ENCODE measurements at places on chromosomes 2 and 18. TPM values are rescaled to one million over a fixed set of nuclear protein-coding genes. Genes with fewer than 3 reads are reported as not detected.
A peak's percentile ranks its signal among the peaks of the same experiment; 100 is the strongest.

- no peaks in the 10 kb centered on the region for H3K4me1 ChIP-seq
- no peaks in the 10 kb centered on the region for H3K36me3 ChIP-seq
- H3K27me3 ChIP-seq = no peaks in the 10 kb centered on the region
- DNase-seq = no peak
- H3K27ac ChIP-seq = no peak overlapping the region
Measured at GRCh38 chr2:150133623-150134022, 353.8 kb downstream of the RND3 start.

CHAC2 gene
- 0.73 TPM for total RNA-seq

- H3K4me3 ChIP-seq = no peak overlapping the region
- no peak overlapping the region for H3K27ac ChIP-seq
- no peaks in the 10 kb centered on the region for H3K27me3 ChIP-seq
- H3K4me1 ChIP-seq = peaks cover 9% of the 10 kb centered on the region
Measured at GRCh38 chr18:35386600-35387100, 9.5 kb upstream of the ZNF396 start.

DNA sequence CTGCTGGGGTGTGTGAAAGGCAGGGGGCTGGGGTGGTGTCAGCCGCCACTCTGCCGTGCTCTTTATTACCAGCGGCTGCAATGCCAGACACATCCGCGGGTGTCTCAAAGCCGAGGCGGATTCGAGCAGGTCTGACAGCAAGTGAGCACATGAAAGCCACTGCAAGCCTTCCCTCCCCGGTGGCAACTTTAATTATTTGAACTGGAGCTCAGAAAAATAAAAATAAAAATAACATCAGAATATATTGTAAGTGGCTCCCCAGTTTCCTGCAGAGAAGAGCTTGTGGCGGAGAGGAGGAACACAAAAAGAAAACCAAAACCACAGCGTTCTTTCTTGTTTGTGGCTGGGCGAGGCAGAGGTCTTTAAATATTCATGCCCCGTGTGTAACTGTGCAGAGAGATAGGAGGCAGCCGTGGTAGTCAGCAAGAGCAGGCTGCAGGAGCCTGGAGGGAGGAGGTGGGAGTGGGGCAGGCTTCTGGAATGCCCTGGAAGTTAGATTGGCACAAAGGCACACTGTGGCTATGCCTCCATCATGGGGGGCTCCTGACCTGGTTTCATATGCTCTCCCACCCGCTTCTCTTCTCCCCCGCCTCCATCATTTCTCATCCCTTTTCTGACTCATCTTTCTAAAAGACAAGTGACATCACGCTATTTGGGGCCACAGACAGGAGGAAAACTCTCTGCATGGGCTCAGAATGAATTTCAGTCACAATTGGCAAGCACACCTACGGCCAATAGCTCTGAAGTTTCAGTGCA lies 199.8 kb downstream of the CLIP4 start:
- no peak overlapping the region for H3K4me3 ChIP-seq
- H3K36me3 ChIP-seq = no peaks in the 10 kb centered on the region
- no peaks in the 10 kb centered on the region for H3K4me1 ChIP-seq
- DNase-seq = peak; percentile 74
- peak overlapping the region; percentile 84 for H3K27ac ChIP-seq
- H3K27me3 ChIP-seq = no peaks in the 10 kb centered on the region

GRCh38 chr2:238638982-238639628 lies 208.8 kb upstream of the TWIST2 start:
- H3K27me3 ChIP-seq = no peaks in the 10 kb centered on the region
- DNase-seq = no peak
- H3K4me3 ChIP-seq = no peak overlapping the region
- H3K4me1 ChIP-seq = no peaks in the 10 kb centered on the region
- no peak overlapping the region for H3K27ac ChIP-seq

DNA sequence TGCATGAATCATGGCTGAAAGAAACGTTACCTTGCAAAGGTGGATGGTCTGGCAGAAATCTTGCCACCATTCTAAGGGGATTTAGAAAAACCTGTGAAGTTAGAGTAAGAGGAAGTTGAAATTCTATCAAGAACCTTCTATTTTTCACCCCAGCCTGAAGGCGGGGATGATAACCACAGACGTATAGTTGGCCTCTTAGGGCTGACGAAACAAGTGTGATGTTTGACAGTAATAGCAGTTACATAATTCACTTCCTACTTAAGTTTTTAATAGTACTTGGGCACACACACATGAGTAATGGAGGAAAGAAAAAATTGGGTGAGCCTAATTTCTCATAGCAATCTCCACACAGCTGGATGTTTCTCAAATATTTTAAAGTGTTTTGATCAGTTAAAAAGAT lies 336.6 kb upstream of the SALL3 start:
- H3K36me3 ChIP-seq = no peaks in the 10 kb centered on the region
- H3K27me3 ChIP-seq = no peaks in the 10 kb centered on the region
- H3K4me3 ChIP-seq = no peak overlapping the region
- no peak for DNase-seq
- H3K27ac ChIP-seq = no peak overlapping the region

DNA sequence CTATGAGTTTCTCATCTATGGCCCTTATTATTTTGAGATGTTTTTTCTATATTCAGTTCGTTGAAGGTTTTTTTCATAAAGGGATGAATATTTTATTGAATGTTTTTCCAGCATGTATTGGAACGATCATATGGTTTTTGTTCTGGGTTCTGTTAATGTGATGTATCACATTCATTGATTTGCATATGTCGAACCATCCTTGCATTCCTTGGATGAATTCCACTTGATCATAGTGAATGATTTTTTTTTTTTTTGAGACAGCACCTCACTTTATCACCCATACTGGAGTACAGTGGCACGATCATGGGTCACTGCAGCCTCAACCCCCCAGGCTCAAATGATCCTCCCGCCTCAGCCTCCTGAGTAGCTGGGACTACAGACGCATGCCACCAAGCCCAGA lies 5.5 kb upstream of the NEMP2 start:
- no peaks in the 10 kb centered on the region for H3K36me3 ChIP-seq
- H3K4me3 ChIP-seq = peak overlapping the region; percentile 38
- DNase-seq = no peak
- H3K27ac ChIP-seq = no peak overlapping the region
- no peaks in the 10 kb centered on the region for H3K4me1 ChIP-seq

DNA sequence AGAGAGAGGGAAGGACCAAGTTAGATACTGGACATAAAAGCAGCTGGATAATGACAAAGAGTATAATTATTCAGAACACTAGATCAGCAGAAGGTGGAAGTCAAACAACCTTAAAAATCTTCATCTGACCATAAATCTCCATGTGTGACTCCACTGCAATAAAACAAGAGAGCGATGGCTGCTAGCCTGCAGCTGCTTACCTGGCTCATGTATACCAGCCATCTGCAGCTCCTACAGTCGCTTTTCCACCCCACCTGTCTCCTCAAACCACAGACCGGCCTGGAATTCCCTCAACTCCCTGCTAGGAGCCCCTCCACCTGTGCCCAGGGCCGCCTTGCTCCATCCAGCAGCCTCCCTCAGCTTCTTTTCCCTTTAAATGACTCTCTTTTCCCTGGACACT lies 64.5 kb downstream of the SLC4A5 start:
- H3K27me3 ChIP-seq = peaks cover 72% of the 10 kb centered on the region
- no peak overlapping the region for H3K4me3 ChIP-seq
- no peaks in the 10 kb centered on the region for H3K36me3 ChIP-seq
- no peaks in the 10 kb centered on the region for H3K4me1 ChIP-seq
- no peak for DNase-seq
- no peak overlapping the region for H3K27ac ChIP-seq

DNA sequence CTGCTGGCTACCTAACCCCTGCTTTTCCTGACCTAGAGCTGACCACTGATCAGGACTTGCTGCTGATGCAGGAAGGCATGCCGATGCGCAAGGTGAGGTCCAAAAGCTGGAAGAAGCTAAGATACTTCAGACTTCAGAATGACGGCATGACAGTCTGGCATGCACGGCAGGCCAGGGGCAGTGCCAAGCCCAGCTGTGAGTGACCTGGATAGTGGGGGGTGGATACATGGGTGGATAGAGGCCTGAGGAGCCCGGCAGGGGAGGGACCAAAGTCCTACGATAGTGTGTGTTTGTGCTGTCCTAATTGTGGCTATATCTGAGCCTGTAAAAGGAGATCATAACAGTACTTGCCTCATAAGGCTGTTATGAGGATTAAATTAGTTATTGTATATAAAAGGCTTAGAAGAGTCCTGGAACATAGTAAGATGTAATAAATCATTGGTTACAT lies 8.2 kb downstream of the PLCD4 start:
- no peak for DNase-seq
- no peak overlapping the region for H3K27ac ChIP-seq
- no peaks in the 10 kb centered on the region for H3K4me1 ChIP-seq
- H3K36me3 ChIP-seq = no peaks in the 10 kb centered on the region
- no peak overlapping the region for H3K4me3 ChIP-seq

DNA sequence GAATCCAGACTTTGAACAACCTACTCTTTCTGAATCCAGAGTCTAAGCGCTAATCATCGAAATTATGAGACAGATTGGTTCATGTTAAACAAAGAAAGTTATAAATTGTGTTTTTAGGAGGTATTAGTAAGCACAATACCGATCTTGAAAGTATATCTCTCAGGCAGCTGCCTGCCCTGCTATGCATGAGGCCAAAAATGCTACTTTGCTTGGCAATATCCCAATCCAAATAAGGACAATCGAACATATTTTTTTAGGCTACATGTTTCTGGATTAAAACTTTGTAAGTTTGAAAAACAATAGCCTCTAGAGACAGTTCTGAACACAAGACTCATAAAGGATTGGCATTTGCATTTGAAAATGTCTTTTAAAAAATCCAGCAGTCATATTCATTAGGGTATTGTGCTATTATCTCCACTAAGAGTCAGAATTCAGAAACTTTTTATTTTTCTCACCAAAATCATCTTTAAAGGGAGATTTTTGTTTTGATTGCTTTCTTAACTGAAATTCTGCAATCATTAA lies 167.1 kb downstream of the PDE1A start:
- no peaks in the 10 kb centered on the region for H3K36me3 ChIP-seq
- H3K27ac ChIP-seq = no peak overlapping the region

LHCGR gene
- not detected for total RNA-seq

FER1L5 gene
- total RNA-seq = 0.34 TPM

DNA sequence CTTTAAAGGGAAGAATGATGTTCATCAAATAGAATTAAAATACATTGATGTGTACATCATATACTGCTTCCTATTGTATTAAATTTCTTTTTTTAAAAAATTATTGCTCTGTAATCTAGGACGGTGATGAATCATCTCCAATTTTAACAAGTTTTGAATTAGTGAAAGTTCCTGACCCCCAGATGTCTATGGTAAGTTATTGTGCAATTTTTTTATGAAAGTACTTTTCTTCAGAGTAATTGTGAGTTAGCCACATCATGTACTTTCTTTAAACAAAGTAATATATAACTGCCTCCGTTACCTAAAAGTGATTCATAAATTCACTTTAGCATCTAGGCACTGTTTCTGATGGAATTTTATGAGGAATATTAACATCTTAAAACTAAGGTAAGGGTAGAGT lies 38.1 kb downstream of the PIK3C3 start:
- no peaks in the 10 kb centered on the region for H3K27me3 ChIP-seq
- peaks cover 50% of the 10 kb centered on the region for H3K36me3 ChIP-seq
- no peak for DNase-seq
- no peak overlapping the region for H3K4me3 ChIP-seq

GRCh38 chr2:233100192-233100998 lies 40.3 kb downstream of the INPP5D start:
- no peaks in the 10 kb centered on the region for H3K27me3 ChIP-seq
- H3K36me3 ChIP-seq = no peaks in the 10 kb centered on the region
- no peak overlapping the region for H3K4me3 ChIP-seq

DNA sequence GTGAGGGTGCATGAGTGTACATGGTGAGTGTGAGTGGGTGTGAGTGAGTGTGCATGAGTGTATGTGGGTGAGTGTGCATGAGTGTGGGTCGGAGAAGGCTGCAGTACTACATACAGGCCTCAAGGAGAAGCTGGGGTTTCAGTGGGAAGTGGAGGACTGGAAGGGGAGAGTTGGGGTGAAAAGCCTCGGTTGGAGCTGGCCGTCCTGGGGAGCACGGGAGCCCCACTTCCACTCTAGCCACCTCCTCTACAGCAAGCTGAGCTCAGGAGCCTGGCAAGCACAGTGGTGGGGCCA lies 68.7 kb upstream of the HPCAL1 start:
- H3K36me3 ChIP-seq = no peaks in the 10 kb centered on the region
- no peak overlapping the region for H3K27ac ChIP-seq
- DNase-seq = peak; percentile 35
- no peaks in the 10 kb centered on the region for H3K4me1 ChIP-seq

DNA sequence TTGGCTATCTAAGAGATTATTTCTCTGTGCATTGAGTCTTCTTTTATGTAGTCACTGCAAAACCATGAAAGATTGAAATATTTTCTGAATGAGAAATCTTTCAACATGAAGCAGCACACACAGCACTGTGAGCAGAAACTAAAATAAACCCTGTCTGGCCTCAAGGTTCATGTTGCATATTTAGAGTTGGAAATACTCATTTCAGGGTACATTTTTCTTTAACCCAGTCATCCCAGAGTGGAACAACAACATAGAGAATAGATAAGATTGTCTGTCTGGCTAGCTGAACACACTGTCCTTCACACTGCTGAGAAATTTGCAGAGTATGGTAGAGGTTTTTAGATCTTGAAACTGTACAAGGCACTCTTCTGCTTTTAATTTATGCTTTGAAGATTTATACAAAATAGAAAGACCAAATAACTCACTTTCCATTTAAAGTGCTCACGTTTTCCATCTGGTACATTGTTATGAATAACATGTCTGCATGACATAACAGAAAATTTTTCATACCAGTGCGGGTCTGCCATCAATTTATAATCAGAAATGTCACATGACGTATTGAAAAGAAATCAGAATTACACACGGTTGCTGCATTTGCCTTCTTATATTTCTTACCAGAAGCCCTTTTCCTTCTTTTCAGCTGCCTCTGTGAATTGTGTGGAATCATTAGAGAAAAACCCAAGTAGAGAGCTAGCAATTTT lies 25.0 kb upstream of the FN1 start:
- no peak for DNase-seq
- H3K27me3 ChIP-seq = no peaks in the 10 kb centered on the region
- no peaks in the 10 kb centered on the region for H3K36me3 ChIP-seq
- no peak overlapping the region for H3K27ac ChIP-seq
- no peaks in the 10 kb centered on the region for H3K4me1 ChIP-seq

ACTG2 gene
- 2.3 TPM for total RNA-seq

DNA sequence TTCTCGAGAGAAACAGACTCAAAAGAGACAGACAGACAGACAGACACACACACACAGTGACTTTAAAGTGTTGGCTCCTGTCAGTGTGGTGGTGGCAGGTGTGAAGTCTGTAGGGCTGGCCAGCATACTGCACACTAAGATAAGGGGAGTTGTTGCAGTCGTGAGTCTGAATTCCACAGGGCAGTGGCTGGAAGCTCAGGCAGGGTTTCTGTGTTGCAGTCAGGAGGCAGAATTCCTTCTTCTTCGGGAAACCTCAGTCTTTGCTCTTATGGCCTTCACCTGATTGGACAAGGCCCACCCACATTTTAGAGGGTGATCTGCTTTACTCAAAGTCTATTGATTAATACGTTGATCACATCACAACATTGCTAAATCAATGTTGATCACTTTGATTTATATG lies 478.4 kb upstream of the HS6ST1 start:
- H3K4me3 ChIP-seq = no peak overlapping the region
- no peak overlapping the region for H3K27ac ChIP-seq
- no peaks in the 10 kb centered on the region for H3K27me3 ChIP-seq
- peak; percentile 25 for DNase-seq
- H3K36me3 ChIP-seq = no peaks in the 10 kb centered on the region

FOXI3 gene
- 2.6 TPM for total RNA-seq

Data from endodermal cell (in vitro differentiated cells).